ENCODE measurements at places on chromosomes 6 and 20. TPM values are rescaled to one million over a fixed set of nuclear protein-coding genes. Genes with fewer than 3 reads are reported as not detected.

ARMC12 gene
- total RNA-seq, result not detected

MACROD2 gene
- 1.4 TPM for total RNA-seq

GINM1 gene
- 40.3 TPM for total RNA-seq

HLA-DPA1 gene
- total RNA-seq, result not detected

METTL24 gene
- total RNA-seq, result not detected

LAMA5 gene
- 171 TPM for total RNA-seq

Measured in NCI-H460 (cell line).